ENCODE measurements at places on chromosomes 11 and 22. TPM values are rescaled to one million over a fixed set of nuclear protein-coding genes. Genes with fewer than 3 reads are reported as not detected.

The AHNAK gene
- total RNA-seq: 91.0 TPM

The RAG1 gene
- total RNA-seq: 0.81 TPM

The KCNE3 gene
- 1.3 TPM for total RNA-seq

The KRTAP5-10 gene
- total RNA-seq: 0.18 TPM

The RAB38 gene
- 0.87 TPM for total RNA-seq

The USH1C gene
- 1.2 TPM for total RNA-seq

The TNNI2 gene
- not detected for total RNA-seq

The PGGHG gene
- 14.9 TPM for total RNA-seq

The ZBED5 gene
- 9.7 TPM for total RNA-seq

DNA sequence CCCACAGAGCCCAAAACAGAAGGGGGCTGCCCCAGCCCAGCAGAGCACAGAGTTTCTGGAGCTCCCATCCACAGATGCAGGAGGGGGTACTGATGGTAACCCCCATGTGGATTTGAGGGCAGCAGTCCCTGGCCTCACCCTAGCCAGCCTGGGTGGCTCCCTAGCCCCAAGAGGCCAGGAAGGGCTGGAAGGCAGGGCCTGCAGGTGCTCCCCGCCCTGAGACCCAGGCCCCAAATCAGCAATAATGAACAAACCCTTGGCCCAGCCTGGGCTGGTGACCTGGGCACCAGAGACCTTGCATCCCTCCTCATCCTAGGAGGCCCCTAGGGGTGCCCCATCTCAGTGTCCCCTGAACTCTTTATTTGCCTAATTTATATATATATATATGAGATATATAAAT is 61.6 kb downstream of the MORC2 start:
- DNase-seq: no peak

- no peak for DNase-seq
Observed at GRCh38 chr11:47207459-47207858, 7.3 kb upstream of the DDB2 start.

DNA sequence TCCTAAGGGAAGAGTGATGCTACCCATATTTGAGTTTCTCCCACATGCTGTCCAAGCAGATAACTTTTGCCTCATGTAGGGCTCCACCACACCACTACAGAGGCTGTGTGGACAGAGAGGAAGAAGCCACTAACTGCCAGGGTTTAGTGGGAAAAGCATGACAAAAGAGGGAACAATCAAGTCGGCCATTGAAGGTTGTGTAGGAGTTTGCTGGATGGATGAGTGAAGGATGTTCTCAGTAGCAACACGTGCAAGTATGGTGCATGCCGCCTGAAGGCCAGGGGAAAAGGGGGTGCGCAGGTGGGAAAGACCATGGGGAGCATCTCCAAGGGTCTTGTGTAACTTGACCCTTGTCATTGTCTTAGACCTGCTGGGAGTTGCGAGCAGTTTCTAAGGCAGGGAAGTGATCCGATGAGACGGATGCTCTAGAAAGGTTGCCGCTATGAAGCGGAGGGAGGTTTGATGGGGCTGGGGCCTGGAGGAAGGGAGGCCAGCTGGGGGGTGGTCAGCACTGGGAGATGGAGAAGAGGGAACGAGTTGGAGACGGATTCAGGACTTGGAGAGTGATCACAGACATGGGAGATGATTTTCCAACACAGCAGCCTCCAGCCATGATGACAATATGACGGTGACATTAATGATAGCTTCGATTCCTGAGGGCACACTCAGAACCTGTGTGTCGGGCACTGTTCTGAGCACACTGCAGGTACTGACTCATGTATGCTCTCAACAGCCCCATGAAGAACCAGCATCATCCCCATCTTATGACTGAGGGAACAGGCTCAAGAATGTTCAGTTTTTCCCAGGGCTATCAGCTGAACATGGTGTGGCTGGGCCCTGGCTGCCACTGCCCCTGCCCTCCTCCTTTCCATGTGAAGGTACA is 53.7 kb downstream of the CD6 start:
- DNase-seq: no peak

DNA sequence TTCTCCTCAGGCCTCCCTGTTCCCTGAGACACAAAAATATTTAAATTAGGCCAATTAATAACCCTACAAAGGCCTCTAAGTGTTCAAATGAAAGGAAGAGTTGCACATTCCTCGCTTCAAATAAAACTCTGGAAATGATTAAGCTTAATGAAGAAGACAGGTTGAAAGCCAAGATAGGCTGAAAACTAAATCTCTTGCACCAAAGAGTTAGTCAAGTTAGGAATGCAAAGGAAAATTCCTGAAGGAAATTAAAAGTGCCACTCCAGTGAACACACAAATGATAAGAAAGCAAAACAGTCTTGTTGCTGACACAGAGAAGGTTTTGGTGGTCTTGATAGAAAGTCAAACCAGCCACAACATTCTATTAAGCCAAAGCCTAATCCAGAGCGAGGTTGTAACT is 574.4 kb downstream of the OPCML start:
- no peak for DNase-seq

DNA sequence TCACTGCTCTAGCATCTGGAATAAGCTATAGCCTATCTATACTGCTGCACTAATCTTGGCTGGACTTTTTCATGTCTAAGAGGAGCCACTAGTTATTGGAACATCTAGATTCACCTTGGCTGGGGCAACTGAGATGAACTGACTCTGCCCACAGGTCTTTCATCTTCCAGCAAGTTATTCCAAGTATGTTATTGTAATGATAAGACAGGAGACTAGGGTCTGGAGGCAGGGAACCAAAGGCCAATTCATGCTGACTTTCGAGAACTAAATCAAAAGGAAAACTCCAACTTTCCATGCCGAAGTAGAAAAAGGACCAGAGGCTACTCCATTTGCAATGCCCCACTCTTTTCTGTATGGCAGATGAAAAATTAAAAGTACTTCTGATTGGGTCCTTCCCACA is 1243.0 kb upstream of the RAG2 start:
- DNase-seq: no peak

- DNase-seq: no peak
Observed at GRCh38 chr11:121767433-121767832, 314.7 kb upstream of the SORL1-AS1 start.

- no peak for DNase-seq
Observed at GRCh38 chr11:119878990-119879389, 150.0 kb upstream of the NECTIN1 start.

DNA sequence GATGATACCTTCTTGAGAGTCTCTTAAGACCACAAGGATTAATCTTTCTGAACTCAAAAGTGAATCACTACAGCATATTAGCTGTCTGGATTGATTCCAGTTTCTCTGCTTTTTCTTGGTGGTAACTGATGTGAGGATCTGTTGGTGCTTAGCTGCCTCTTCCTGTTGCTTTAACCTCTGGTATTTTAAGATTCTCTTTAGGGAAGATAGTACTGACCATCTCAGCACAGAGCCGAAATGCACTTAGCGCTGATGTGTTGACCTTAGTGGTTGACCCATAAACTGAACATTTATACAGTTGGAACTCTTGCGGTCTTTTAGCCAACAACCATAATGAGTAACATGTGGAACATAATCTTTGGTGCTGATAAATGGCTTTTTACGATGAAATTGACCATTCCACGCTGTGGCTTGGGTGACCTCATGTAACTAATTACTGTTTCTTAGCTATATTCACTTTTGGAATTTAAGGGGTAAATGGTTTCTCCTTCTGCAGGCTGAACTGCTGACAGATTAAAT is 33.7 kb downstream of the APLP2 start:
- DNase-seq: no peak

DNA sequence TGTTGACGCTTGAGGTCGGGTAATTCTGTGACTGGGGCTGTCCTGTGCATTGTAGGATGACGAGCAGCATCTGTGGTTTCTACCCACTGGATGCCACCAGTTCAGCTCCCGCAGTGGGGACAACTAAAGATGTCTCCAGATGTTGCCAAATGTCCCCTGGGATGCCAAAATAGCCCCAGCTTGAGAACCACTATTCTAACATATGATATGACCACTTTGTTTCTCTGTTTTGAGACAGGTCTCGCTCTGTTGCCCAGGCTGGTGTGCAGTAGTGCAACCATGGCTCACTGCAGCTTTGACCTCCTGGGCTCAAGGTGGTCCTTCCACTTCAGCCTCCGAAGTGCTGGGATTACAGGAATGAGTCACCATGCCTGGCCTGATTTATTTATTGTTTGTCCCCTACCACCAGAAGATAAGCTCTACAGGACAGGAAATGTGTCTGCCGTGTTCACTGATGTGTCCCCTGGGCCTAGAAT is 4.4 kb upstream of the MEN1 start:
- DNase-seq: no peak

DNA sequence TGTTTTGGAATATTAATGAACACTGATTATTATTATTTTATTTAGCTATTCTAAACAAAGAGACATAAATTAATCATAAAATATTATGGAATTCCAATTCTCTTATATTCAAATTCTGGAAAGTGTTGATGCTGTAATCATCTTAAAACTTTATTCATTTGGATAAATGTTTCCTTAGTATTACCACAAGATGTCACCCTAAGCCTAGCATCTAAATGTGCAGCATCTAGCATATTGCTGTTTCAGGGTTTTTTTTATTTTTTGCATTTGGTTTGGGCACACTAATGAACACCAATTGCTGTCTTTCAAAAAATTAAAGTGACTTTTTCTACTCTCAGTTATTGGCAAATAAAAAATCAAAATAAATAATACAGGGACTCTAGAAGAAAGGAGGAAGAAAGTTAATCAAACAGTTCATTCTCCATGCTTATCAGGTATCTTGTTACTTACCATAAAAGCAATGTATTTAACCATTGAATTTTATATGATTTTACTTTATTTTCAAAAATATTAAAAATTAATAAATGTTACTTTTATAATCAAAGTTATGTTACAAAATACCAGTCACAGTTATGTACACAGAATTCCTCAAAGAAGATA is 31.8 kb downstream of the DLG2 start:
- no peak for DNase-seq

- no peak for DNase-seq
Observed at GRCh38 chr22:32043391-32043790, 330 bp downstream of the SLC5A1 start.

DNA sequence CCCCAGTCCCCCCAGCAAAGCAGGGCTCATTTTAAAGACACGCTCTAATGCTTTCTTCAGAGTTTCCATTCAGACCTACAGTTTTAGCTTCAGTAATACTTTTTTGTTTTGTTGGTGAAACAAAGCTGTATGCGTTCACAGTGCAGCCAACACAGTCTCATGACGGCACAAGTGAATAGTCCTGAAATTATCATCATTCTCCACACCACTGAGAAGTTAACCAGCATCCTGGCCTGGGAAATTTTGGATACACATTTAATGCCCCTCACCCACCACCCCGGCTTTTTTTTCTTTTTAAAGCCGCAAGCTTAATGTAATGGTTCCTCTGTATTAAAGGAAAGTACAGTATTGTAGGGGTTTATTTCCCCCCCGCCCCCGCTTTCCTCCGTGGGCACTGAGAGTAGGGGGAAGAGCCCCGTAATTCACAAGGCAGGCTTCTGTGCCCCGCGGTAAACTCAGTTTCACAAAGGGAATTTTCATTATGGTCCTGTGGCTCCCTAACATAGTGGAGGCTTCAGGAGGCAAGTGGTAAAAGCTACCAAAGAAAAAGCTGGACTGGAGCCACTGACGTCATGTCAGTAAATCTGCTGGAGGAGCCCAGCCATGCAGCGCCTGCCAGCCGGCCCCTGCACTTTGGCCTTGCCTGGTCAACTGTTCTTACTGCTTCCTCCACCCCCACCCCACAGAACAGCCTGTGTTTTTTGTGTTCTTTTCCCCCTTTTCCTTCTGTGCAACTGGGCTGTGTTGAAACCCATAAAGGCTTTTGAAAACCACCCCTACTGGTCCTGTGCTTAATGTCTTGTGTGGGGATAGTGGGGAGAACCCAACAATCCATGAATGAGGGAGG is 18.2 kb downstream of the TEAD1 start:
- peak; percentile 93 for DNase-seq

GRCh38 chr11:284105-285020 is 4.6 kb upstream of the PGGHG start:
- DNase-seq: no peak

GRCh38 chr11:108501396-108501795 is 3.2 kb upstream of the POGLUT3 start:
- DNase-seq: no peak

DNA sequence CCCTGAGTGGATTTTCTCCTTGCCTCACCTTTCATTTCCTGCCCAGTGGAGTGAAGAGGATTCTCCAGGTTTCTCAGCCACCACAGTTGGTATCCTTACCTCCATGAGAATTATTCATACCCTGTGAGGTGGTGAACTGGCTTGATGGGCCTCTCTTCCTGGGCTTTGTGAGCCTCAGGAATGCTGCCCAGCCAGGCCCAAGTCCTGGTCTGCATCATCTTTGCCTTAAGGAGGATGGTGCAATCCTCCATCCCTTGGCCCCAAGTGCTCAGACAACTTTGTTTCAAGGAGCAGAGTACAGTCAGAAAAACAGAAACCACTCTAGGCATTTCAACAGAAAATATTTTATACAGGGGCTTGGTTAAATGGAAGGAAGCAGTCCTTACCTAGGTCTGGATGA is 114.2 kb upstream of the CADM1 start:
- no peak for DNase-seq

DNA sequence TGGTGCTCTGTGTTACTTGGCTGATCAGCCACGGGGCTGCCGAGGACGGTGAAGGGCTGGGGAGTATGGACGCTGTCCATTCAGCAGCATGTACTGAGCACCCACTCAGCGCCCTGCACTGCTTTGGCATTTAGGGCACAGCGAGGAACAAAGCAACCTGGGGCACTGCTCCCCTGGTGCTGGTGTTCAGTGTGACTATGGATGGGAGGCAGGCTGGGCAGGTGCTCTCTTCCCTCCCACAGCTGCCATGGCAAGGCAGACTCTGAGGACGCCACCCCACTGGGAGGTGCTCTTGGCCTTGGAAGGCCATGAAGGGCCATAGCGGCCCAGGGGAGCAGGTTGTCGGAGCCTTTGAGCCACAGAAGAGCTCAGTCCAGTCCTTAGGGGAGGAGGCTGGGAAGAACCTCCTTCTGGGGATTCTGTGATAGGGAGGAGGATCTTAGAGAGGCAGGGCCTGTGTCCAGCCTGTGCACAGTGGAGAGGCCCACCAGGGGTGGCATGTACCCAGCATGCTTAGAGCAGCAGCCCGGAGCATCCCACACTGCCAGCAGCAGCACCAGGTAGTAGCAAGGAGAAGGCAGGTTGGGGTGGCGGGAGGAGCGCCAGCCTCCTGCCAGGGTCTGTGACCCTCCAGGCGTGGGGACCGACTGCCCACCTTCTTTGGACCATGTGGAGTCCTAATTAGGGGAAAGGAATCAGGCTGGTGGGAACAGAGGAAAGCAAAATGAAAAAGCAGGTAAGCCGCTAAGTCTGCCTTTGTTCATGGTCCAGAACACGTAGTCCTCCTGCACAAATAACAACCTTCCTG is 141.8 kb downstream of the MPPED1 start:
- DNase-seq: no peak

DNA sequence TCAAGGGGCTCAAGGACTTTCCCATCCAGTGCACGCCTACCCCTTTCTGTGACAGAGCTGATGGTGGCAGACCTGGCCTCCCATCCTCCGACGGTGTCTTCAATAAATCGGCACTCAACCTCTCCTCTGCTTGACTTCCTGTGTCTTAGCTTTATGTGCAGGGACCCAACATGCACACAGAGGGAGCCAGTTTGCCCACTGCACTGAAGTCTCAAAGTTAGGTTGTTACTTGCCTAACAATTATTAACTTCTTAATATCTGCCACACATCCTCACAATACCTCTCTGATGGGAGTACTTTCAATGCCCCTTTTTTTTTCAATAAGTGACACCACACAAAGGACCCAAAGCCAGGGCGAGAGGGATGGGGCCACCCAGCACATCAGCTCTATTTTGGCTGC is 3.6 kb downstream of the IZUMO1R start:
- no peak for DNase-seq

- DNase-seq: no peak
Observed at GRCh38 chr11:70244698-70245097, 25.8 kb upstream of the PPFIA1 start.

- no peak for DNase-seq
Observed at GRCh38 chr11:62889484-62890437, 9.1 kb downstream of the SLC3A2 start.

All from right lobe of liver (tissue), 6 donors.